Gastrocnemius medialis (tissue), 4 donors: ENCODE measurements at places on chromosomes 2 and 18. TPM values are rescaled to one million over a fixed set of nuclear protein-coding genes. Genes with fewer than 3 reads are reported as not detected.
A peak's percentile ranks its signal among the peaks of the same experiment; 100 is the strongest.

- H3K4me3 ChIP-seq: no peak overlapping the region
- H3K36me3 ChIP-seq: no peaks in the 10 kb centered on the region
- peaks cover 14% of the 10 kb centered on the region for H3K4me1 ChIP-seq
- DNase-seq: no peak
- no peak overlapping the region for H3K27ac ChIP-seq
- H3K27me3 ChIP-seq: no peaks in the 10 kb centered on the region
Observed at GRCh38 chr2:120599072-120599471, 136.6 kb upstream of the GLI2 start.

DNA sequence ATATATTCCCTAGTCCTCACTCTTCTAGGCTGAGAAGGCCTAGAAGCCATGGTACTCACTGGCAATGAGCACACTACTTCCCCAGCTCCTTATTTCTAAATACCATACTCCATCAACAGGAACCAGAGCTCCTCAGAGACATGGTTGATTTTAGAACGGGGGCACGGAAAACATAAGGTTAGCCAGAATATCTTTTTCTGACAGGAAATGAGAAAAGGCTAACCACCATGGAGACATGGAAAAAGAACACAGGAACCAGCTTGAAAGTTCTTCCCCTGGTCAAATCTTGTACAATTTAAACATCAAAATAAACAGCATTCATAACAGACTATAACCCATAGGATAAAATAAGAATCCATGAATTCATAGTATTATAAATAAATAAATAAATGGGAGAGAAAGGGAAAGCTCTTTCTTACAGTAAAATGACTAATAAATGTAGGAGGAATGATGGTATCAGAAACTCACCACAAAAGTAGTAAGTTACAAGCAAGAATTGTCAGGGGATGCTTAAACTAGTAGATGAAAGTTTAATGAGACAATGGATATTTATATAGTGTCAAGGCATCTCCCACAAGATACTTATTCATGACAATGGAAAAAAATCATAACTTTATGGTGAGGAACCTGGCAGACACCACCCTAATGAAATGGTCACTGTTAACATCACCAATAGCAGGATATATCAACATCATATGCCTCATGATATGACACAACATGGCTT, 20.6 kb upstream of the GCC2 start:
- no peaks in the 10 kb centered on the region for H3K4me1 ChIP-seq
- H3K27ac ChIP-seq: no peak overlapping the region
- H3K36me3 ChIP-seq: no peaks in the 10 kb centered on the region
- no peak for DNase-seq

GRCh38 chr2:38167968-38168350, 92.0 kb upstream of the CYP1B1 start:
- no peak for DNase-seq
- H3K4me3 ChIP-seq: no peak overlapping the region
- H3K27ac ChIP-seq: no peak overlapping the region
- no peaks in the 10 kb centered on the region for H3K27me3 ChIP-seq

DNA sequence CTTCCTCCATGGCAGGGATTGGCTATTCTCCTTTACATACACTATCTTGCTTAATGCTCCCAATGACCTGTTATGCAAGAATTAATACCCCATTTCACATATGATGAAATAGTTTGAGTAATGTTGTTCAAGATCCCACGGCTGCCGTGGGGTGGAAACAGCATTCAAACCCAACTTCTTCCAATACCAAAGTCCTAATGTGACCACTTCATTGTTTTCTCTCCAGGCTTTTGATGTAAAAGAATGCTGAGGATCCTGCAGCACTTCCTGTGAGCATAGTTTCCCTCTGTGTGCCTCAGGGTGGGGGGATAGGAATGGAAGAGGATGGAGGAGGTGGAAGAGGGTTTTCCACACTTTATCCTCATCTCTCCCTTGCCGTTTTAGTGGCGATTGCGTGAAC, 199.4 kb downstream of the IRS1 start:
- H3K4me3 ChIP-seq: no peak overlapping the region
- no peak overlapping the region for H3K27ac ChIP-seq
- H3K27me3 ChIP-seq: no peaks in the 10 kb centered on the region
- no peak for DNase-seq
- H3K36me3 ChIP-seq: no peaks in the 10 kb centered on the region

GRCh38 chr18:41326311-41326710, 628.7 kb upstream of the PIK3C3 start:
- no peak overlapping the region for H3K27ac ChIP-seq
- no peaks in the 10 kb centered on the region for H3K36me3 ChIP-seq
- no peaks in the 10 kb centered on the region for H3K27me3 ChIP-seq
- no peak overlapping the region for H3K4me3 ChIP-seq
- no peak for DNase-seq
- no peaks in the 10 kb centered on the region for H3K4me1 ChIP-seq

DNA sequence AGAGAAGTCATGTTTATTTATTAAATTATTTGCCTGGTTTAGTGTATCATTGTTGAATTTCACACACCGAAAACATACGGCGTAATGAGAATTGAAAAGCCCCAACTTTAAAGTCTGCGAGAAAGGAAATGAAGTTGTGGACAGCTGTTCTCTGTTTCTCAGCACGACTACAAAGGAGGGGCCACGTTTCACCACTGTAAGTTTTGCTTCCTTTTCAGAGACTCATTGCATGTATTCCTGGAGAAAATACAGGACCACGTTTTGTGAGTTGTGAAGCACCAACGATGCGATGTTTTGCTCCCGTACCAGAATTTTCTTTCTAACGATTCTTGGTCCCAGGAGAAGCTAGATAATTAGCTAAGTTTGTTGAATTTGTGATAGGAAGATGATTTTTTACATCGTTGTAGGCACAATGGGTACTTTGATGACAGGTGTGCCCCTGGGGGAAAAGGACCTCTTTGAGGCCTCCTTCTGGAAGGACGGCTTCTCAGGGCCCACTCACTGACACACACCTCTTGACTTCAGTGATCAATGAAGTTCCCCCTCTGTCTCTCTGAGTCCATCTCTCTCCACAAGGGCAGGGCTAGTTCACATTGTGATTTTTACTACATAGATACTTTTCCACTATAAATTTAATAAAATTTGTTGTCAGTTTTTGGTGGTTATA, 23.7 kb upstream of the ACKR3 start:
- DNase-seq: no peak
- H3K27ac ChIP-seq: no peak overlapping the region
- H3K4me3 ChIP-seq: no peak overlapping the region
- H3K27me3 ChIP-seq: no peaks in the 10 kb centered on the region
- no peaks in the 10 kb centered on the region for H3K36me3 ChIP-seq
- H3K4me1 ChIP-seq: no peaks in the 10 kb centered on the region

GRCh38 chr2:141654311-141654710, 476.5 kb downstream of the LRP1B start:
- no peaks in the 10 kb centered on the region for H3K4me1 ChIP-seq
- H3K27ac ChIP-seq: no peak overlapping the region
- H3K36me3 ChIP-seq: no peaks in the 10 kb centered on the region
- H3K4me3 ChIP-seq: no peak overlapping the region
- no peak for DNase-seq

DNA sequence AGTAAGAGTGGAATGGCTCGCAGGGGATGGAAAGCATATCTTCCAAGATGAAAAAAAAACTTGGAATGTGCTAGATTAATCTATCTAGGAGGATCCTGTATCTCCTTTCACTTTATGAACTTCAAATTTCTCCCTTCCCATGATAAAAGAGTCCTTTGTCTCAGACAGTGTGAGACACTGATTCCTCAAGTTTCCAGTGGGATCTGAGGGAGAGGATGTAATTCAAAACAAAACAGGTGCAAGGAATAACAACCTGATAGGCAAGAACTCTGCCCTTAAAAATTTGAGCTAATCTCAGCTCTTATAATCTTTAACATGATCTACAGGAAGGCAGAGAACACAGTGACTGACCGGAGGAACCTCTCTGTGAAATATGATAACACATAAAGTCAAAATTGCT, 162.0 kb upstream of the ZFP36L2 start:
- no peak overlapping the region for H3K27ac ChIP-seq
- peaks cover 26% of the 10 kb centered on the region for H3K4me1 ChIP-seq
- no peak for DNase-seq
- H3K36me3 ChIP-seq: no peaks in the 10 kb centered on the region
- no peak overlapping the region for H3K4me3 ChIP-seq
- no peaks in the 10 kb centered on the region for H3K27me3 ChIP-seq

- H3K4me1 ChIP-seq: no peaks in the 10 kb centered on the region
- no peak for DNase-seq
- H3K4me3 ChIP-seq: no peak overlapping the region
- peaks cover 8% of the 10 kb centered on the region for H3K27me3 ChIP-seq
- H3K36me3 ChIP-seq: no peaks in the 10 kb centered on the region
- no peak overlapping the region for H3K27ac ChIP-seq
Observed at GRCh38 chr18:47418746-47419145, 167.3 kb upstream of the SKOR2 start.

- no peaks in the 10 kb centered on the region for H3K36me3 ChIP-seq
- no peak overlapping the region for H3K4me3 ChIP-seq
- H3K27me3 ChIP-seq: no peaks in the 10 kb centered on the region
- peaks cover 28% of the 10 kb centered on the region for H3K4me1 ChIP-seq
- H3K27ac ChIP-seq: no peak overlapping the region
- no peak for DNase-seq
Observed at GRCh38 chr18:44897816-44898215, 217.1 kb downstream of the SETBP1 start.

DNA sequence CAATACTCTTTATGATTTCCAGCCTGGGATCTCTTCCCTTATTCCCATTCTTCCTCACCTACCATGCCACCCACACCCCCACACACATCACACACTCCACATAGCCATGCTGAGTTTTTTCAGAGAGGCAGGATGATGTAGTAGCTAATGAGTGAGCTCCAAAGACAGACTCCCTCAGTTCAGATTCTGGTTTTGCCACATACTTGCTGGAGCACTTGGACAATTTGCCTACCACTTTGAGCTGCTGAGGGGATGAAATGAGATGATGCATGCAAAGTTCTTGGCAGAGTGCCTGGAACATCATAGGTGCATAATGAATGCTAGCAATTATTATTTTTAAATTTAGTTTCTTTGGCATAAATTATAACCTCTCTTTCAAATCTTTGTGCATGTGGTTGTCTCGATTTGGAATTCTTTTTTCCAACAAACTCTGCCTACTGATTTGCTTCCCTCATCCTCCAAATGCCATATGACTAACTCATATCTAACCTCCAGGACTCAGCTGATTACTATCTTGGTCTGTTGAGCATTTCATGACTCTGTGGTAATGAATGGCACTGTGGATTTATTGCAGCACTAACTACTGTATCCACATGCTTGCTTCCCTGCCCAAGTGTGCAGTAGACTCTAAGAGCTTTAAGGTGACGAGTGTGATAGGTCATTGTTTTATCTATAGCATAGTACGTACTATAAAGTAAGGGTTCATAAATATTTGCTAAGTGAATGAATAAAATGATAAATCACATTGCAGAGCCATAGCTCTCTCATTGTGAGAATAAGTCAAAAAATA, 99.1 kb downstream of the TACR1 start:
- no peaks in the 10 kb centered on the region for H3K4me1 ChIP-seq
- H3K36me3 ChIP-seq: no peaks in the 10 kb centered on the region
- no peak overlapping the region for H3K27ac ChIP-seq
- H3K27me3 ChIP-seq: no peaks in the 10 kb centered on the region

GRCh38 chr2:196758474-196759377, 40.8 kb downstream of the GTF3C3 start:
- H3K36me3 ChIP-seq: peaks cover 19% of the 10 kb centered on the region
- H3K27ac ChIP-seq: no peak overlapping the region
- no peaks in the 10 kb centered on the region for H3K27me3 ChIP-seq
- H3K4me3 ChIP-seq: no peak overlapping the region
- no peak for DNase-seq

GRCh38 chr2:180905461-180905860, 74.9 kb upstream of the UBE2E3 start:
- H3K27me3 ChIP-seq: no peaks in the 10 kb centered on the region
- no peaks in the 10 kb centered on the region for H3K36me3 ChIP-seq
- H3K4me1 ChIP-seq: no peaks in the 10 kb centered on the region
- DNase-seq: no peak

DNA sequence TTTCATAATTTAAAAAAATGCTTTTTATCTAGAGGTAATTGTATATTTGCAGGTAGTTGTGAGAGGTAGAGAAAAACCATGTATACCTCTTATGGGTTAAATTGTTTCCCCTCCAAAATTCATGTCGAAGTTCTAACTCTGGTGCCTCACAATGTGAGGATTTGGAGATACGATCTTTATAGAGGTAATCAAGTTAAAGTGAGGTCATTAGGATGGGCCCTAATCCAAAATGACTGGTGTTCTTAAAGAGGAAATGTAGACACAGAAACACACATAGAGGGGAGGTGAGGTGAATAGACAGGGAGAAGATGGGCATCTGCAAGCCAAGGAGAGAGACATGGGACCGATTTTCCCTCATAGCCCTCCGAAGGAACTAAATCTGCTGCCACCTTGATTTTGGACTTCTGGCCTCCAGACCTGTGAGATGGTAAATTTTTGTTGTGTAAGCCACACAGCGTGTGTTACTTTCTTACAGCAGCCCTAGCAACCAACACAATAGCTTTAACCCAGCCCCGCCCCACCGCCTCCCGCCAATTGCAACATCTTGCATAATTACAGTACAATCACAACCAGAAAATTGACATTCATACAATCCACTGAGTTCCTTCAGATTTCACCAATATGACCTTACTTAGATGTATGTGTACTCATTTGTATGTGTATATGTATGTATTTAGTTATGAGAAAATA, 208.9 kb downstream of the MIB1 start:
- no peak overlapping the region for H3K4me3 ChIP-seq
- DNase-seq: no peak
- no peaks in the 10 kb centered on the region for H3K27me3 ChIP-seq
- no peaks in the 10 kb centered on the region for H3K36me3 ChIP-seq

DNA sequence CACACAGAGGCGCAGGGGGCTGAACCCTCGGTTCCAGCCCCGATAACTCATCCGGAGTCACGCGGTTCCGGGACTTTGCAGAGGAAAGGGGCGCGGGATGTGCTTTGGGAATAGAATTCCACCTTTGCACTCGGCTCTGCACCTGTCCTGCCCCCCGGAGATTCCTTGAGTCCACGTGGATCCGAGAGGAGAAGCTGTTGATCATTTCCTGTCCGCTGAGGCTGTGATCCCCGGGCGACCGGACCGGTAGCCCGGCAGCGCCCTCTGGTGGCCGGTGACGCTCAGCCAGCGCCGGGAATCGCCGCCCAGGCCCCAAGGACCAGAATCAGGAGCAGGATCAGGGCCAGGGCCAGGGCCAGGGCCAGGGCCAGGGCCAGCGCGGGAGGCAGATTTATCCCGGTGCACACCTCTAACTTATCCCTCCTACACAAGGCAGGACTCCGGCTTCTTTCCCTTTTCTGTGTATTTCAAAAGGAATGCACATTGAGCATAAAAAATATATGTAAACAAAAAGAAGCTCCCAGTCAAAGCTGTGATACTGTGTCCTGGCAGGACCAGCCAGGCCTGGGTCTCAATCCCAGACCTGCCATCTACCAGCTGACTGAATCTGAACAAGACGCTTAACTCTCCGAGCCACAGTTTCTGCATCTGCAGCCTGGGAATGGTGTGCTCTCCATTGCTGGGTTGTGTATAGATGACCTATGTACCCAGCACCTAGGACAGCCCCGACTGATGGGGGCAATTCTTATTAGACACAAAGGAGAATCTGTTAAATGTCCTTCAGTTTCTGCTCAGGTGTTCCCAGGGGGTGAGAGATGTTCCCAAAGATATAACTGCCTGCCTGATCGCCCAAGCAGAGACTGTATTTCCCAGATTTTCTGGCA, 8.5 kb upstream of the SPATA3 start:
- peak; percentile 48 for DNase-seq
- H3K4me1 ChIP-seq: no peaks in the 10 kb centered on the region
- H3K27me3 ChIP-seq: peaks cover 10% of the 10 kb centered on the region
- no peak overlapping the region for H3K27ac ChIP-seq

Gene COL4A4
- total RNA-seq: 5.7 TPM

Gene CFAP210
- not detected for total RNA-seq

Gene DNPEP
- total RNA-seq: 68.1 TPM

Gene TPO
- 4.2 TPM for total RNA-seq

Gene GTF2A1L
- total RNA-seq: 1.8 TPM

Gene IL1F10
- total RNA-seq: not detected
